Fibroblast of skin of back (primary cell): ENCODE measurements at places on chromosomes 2 and 18.

DNA sequence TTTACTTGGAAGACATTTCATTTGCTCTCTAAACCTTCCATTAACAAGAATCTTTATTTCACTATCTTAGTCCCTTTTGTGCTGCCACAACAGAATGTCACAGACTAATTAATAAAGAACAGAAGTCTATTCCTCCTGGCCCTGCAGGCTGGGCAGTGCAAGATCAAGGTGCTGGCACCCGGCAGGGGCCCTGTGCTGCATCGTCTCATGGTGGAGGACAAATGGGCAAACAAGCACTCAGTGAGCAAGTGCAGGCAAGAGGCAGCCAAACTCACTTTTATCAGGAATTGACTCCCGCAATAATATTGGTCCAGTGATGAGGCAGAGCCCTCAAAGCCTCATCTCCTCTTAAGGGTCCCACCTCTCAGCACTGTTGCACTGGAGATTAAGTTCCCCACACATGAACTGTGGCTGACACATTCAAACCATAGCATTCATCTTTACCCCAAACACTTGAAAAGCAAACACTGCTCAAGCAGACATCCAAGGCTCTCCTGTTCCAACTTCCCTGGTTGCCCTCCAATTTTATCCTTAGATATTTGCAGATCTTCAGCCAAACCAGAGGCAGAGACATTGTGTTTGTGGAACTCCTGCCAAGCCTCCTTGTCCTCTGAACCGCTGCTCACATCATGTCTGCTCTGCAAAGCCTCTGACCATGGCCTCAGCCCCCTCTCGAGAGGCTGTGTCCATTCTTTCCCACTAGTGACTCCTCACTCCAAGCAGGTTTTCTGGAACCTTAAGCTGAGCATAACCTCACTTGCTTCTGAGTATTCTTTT is 404.4 kb upstream of the SOX11 start:
- no peak for DNase-seq

DNA sequence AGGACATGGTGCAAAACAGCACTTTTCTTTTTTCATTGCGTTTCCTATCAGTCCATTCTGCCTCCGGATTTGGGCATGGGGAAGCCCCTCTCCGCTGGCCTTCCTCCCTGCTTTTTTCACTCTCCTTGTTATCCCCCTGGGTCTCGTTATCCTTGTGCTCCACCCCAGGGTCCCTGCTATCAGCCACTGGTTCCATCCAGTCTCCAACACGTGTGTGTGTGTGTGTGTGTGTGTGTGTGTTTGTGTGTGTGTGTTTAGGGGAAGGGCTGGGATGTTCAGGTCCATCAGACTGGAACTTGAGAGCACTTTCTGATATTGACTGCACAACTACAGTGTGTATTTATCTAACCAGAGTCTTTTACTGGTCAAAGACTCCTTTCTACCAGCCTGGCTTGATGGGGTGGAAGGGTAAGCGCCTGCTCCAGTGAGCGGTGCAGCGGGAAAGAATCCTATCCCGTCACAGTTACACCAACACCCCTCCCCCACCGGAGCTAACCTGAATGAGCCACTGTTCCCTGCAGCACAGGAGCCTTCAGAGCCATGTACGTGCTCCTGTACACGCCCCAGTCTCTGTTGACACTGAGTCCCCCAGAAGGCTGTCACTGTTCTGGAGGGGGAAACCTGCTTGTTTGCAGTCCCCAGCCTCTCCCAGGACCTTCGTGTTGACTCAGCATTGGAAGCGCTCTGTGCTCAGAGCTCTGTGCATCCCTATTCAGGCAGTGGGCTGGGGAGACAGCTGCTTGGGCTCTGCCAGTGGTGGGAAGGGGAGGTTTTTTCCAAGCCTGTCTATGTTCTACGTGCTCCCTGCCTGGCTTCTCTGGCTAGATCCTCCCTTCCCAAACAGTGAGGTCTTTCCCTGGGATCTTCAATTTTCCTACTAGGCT is 4.6 kb downstream of the INHA start:
- peak; percentile 15 for DNase-seq

DNA sequence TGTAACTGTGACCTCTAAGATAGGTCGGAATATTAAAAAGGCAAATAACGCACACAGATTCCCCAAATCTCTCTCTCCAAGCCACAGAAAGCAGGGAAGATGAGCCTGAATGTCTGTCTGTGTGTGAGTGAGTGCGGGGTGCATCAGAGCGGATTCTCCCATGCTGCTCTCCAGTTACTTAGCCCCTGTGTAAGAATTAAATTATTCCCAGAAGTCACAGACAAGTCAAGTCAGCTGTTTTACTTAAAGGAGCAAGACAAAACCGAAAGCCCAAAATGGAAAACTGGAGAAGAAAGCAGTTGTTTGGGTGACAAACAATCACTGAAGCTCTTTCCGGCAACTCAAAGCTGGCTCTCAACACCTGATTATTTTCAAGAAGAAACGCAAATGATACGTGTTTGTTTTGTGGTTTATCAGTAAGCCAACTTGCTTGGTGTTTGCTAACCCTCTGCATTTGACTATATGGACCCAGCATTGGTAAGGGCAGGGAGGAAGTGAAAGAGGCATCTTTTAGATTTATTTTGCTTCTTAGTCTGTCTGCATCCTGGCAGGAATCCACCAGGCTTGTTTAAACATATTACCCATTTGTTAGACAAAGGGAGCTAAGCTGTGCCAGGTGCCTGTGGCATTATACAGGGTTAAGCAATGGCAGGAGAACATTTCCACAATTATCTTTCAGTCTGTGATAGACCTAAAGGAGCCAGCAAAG is 121.5 kb upstream of the CREB1 start:
- DNase-seq, result peak; percentile 39

GRCh38 chr2:156666130-156666785 is 230.1 kb downstream of the GPD2 start:
- no peak for DNase-seq

DNA sequence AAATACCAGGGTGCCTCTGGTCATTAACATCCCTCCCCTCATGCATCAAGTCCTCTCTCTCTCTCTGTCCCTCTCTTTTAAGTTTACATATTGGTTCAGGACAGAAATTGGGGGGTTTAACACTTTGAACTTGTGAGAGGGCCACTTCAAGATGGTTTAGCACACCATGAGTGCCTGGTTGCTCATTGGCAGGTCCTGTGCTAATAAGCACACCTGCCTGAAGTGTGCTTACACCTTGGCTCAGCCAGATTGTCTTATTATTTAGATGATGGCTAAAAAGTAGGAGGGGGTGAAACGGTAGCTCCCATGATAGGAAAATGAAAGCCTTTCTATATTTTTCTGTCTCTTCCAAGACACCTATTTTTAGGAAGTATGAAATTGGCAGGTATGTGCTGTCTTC is 205.8 kb downstream of the ARL6IP6 start:
- DNase-seq, result no peak

DNA sequence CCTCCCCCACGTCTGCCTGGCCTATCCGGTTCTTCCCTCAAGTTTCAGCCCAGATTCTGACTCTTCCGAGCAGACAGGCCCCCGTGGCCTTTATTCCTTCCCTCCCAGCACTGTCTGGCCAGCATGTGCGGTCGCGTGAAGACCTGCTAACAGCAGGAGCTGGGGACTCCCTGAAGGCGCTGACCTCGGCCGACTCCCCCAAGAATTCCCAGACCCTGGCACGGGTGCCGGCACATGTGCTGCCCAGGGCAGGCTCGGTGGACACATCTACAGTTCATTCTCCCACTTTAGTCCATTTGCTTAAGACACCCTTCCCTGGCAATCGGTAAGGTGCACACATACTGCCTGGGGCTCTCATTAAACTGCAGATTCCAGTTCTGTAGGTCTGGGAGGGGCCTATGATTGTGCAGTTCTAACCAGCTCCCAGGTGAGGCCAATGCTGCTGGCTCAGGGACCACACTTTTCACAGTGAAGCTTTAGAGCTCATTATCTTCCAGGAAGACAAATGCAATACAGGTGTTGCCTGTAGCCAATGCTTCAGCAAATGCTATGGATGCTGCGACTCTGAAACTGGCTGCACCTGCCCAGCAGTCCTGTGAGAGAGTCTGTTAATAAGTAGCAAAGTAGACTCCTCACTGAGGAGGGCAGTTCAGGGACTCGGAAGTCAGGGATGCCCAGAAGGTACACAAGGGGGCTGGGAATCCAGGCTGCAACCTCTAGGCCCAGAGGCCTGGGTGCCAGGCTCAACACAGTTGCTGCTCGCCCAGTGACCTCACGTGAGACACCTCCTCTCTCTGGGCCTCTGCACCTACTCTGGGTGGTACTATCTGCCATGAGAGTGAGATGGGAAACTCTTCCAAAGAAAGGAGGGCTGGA is 45.4 kb upstream of the TAF1B start:
- no peak for DNase-seq

DNA sequence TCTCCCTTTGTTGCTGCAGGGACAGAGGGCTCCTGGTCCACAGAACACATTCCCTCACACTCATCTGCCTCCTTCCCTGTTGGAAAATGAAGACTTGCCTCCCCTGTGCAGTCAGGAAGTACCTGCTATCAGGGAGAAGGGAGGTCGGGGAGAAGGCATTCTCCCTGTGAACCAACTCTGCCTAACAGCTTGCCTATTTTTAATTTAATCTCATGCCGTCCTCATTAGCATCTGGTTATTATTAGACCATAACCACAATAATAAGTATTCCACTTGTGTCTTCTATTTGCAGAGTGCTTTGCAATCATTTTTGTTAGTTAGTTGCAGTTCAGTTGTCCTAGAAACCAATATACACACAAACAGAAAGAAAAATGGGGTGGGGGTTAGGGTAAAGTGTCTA is 232.6 kb upstream of the SKOR2 start:
- DNase-seq, result no peak

- peak; percentile 100 for DNase-seq
These were observed 42.1 kb downstream of the MTCL1 start for GRCh38 chr18:8747440-8747937.

GRCh38 chr2:13230221-13230620 is 513.5 kb downstream of the TRIB2 start:
- DNase-seq, result peak; percentile 6

DNA sequence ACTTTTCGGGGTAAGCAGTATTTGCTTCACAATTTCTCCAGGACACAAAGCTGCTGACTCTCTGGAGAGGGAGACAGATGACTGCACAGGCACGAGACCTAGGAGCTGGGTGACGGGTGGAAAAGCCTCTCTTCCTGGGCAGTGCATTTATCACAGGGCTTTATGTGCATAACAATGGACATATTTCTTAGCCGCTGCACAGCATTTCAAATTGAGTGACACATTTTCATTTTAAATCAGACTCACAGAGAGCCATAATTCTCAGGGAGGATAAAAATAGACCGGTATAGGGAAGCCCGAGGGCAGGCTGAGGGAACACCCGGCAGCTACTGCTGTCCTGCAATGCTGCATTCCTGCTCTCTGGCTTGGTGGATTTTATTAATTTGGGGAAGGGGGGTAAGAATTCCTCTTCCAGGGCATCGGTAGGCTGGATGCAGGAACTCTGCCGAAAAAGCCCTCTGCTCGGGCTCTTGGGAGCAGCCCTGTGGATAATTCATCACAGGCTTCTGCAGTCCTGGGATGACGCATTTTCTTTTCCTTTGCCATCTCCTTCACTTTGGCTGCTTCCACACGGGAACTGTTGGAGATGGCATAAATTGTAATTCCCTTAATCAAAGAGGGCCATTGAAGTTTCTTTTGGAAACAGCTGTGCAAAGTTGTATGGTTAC is 108.1 kb upstream of the ACAA2 start:
- DNase-seq, result peak; percentile 53

DNA sequence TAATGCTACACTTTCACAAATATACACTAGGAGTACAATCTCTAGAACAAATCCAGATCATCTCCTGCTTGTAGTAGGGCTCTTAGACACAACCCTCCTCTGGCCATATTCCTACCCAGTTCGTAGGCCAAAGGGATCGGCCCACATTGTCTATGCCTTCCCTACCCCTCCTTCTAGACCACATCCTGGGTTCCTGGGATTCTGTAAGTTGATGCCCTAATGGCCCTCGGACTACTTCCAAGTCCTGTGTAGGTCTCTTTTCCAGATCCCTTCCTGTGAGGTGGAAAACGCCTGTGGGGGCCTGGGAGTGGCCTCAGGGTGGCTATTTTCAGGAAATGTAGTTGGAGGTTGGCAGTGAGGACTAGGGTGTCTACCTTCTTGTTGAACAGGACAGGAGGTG is 289.7 kb downstream of the ZNF385B start:
- DNase-seq, result no peak

GRCh38 chr2:57313678-57314077 is 732.9 kb upstream of the VRK2 start:
- DNase-seq, result no peak

GRCh38 chr2:56757884-56758545 is 574.2 kb downstream of the CCDC85A start:
- DNase-seq, result no peak

DNA sequence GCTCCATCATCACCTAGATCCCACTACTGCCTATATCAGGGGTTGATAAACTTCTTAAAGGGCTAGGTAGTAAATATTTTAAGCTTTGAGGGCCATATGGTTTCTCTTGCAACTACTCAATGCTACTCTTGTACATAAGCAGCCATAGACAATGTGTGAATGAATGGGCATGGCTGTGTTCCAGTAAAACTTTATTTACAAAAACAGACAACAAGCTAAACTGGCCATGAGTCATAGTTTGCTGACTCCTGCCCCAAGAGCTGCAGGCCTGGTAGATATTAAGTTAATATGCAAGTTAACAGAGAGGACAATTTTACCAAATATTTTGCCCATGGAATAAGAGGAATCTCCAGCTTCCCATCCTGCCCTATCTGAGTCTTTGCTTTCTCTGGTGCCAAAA is 29.8 kb upstream of the MYO3B start:
- DNase-seq, result no peak

DNA sequence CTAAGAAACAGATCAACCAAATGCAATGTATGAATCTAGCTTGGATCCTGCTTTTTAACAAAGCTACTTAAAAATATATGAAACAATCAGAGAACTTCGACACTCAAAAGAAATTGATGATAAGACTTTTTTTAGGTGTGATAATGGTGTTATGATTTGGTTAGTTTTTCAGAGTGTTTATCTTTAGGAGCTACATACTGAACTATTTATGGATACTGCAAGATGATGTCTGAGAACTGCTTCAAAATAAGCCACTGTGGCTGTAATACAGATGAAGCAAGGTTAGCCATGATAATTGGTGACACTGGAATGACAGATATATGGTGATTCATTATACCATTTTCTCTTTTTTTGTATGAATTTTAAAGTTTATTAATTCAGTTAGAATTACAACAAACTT is 14.2 kb downstream of the SLC25A12 start:
- DNase-seq, result no peak

- DNase-seq, result no peak
These were observed 790.5 kb upstream of the ID2 start for GRCh38 chr2:7891312-7891711.

GRCh38 chr18:62500966-62501591 is 21.7 kb upstream of the ZCCHC2 start:
- no peak for DNase-seq
